ENCODE measurements at places on chromosomes 4 and X.

- no peak for DNase-seq
Observed at GRCh38 chr4:87354168-87355102, 31.8 kb upstream of the HSD17B13 start.

DNA sequence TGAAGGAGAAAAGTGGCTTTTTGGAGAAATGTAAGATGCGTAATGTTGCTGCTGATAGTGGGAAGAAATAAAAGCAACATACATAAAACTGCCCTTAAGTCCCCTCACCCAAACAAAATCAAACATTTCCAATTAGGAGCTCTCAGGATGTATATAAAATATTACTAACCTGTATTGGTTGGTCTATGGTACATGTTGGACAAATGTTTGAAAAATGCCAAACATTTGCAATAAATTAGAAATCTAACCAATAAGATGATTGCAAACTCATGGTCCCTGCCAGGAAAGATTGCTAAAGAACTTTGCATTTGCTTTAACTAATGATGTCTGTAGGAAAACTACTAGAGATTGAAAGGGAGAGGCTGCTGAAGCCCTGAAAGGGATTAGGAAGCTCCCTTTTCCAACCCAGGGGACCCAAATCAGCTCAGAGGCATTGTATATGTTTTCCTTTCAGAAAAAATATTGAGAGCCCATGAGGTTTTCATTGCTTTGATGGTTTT is 1.8 kb downstream of the SFRP2 start:
- DNase-seq, result no peak

DNA sequence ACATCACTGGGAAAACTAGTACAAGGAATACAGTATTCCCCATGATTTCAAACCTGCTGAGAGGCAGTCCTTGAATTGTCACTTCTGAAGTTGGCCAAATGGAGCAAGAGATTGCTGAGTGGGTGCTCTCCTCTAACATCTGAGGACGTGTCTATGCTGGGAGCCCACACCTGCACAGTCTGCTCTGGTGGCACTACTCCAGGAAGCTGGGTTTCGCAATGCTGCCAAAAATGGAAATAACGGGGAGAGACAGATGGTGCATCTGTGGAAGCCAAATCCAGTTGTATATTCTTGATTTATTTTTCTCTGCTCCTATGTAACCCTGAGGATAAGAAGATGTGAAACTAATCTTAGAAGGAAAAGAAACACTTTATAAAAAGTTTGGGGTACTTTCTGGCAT is 240.1 kb upstream of the CTSO start:
- no peak for DNase-seq

GRCh38 chr4:148980782-148981480 is 538.7 kb upstream of the NR3C2 start:
- DNase-seq, result no peak

- DNase-seq, result no peak
Observed at GRCh38 chr4:13933191-13933590, 305.7 kb upstream of the BOD1L1 start.

DNA sequence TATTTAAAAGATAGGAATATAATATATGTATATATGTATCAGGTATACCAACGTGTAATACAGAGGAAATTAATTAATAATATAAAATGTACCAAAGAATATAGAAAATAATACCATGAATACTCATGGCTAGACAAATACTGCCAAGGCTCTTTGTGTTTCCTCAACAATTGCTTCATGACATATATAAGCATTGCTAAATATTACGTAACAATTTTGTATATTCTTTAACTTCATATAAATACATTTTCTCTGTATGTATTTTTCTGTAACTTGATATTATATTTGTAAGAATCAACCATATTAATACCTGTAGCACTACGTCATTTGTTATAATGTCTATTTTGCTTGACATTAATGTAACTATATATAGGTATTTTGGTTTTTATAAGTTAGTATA is 104.0 kb downstream of the CEP44 start:
- no peak for DNase-seq

- DNase-seq, result no peak
Observed at GRCh38 chrX:53584891-53585290, 101.6 kb downstream of the HUWE1 start.

GRCh38 chrX:44842550-44843317 is 1.1 kb upstream of the DUSP21 start:
- no peak for DNase-seq

- no peak for DNase-seq
Observed at GRCh38 chr4:100386270-100386669, 131.6 kb downstream of the EMCN start.

DNA sequence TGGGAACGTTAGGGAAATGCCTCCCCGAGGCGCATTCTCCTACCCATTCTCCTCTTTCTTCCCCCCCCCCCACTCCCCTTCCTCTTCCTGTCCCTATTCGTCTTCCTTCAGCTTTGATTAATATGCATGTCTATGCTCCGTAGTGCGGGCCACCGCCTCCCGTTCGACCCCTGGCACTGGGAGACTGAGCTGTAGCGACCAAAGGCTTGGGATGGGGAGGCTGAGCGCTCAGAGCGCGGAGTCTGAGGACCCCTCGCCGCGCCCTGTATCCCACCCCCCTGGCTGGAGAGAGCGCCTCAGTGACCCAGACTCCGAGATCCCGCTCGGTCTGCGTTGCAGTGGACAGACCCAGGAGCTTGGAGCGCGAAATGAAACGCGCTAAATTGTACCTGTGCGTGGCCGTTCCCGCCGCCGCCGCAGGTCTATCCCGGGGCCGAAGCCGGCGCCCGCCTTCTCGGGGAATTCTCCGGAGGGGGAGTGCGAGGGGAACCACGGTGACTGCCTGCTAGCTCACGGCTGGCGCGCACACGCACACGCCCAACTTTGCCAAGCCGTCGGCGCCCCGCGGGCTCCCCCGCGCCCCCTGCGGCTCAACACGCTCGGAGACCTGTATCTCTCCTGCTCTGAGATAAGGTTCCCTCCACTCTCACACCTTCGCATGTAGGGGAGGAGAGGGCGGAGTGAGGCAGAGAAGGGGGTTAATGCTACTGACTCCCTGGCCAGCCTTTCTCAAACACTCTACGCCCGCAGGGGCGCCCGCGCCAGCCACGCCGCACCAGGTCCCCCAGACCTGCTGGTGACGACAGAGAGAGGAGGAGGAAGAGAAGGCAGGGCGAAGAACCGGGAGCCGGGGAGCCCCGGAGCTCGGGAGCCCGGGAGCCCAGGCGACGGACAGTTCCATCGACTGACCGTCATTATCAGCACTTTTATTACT is 1.5 kb upstream of the PTCHD1 start:
- DNase-seq, result no peak

All from activated T-cell treated with anti-CD3 and anti-CD28 coated beads, Interleukin-2, amount 50 U/mL, for 1 hour (primary cell).